WERI-Rb-1 (cell line): ENCODE measurements at places on chromosomes 4 and X.

DNA sequence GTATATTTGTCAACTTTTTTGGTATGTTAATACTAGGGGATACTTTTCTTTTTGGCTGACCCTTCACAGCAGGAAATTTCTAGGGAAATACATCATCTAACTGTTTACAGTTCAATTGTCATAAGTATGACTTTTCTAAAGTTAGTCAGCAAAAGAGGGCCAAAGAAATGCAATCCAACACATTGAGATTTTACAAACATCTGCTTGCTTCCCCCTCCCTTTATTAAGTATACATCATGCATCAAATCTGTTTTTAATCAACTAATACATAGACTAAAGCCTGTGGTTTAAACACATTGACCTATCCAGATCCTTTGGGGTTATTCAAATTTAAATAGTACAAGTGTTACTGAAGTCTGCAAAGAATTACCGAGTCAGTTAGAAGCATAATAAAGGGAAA lies 93.9 kb downstream of the MID1 start:
- no peak for DNase-seq

DNA sequence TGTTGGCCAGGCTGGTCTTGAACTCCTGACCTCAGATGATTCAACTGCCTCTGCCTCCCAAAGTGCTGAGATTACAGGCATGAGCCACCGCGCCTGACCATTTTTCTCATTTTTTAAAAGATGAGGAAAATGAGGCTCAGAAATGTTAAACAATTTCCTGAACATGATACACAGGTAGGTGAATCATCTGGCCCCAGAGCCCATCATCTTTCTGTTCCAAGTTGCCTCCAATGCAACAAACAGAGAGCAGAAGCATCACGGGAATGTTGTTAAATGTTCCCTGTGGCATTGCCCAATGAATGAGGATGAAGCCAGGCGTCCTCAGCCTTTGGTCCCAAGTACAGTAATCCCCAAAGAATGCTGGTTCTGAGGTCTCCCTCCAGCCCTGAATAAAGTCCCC lies 31.3 kb upstream of the ANXA5 start:
- DNase-seq, result no peak

GRCh38 chrX:38699121-38699520 lies 102.1 kb upstream of the MID1IP1 start:
- DNase-seq, result no peak

- no peak for DNase-seq
These were observed 51.9 kb downstream of the NAA11 start for GRCh38 chr4:79273915-79274314.

DNA sequence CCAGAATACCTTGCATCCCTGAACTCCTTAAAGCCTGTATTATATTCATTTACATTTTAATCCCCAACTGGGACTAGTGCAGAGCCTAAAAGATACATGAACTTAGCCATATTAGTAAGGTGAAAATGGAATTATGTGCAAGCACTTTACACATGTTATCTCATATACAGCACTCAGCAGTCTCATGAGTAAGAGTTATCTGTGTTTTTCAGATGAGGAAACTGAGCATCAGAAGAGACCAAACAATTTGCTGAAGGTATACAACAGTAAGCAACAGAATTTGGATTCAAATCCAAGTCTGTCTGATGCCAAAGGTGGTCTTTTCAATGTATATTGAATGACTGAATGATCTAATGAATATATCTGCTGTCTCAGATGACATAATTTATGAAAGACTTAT lies 12.3 kb downstream of the ATP7A start:
- DNase-seq, result no peak

GRCh38 chr4:85402371-85402770 lies 72.6 kb upstream of the ARHGAP24 start:
- DNase-seq, result no peak

DNA sequence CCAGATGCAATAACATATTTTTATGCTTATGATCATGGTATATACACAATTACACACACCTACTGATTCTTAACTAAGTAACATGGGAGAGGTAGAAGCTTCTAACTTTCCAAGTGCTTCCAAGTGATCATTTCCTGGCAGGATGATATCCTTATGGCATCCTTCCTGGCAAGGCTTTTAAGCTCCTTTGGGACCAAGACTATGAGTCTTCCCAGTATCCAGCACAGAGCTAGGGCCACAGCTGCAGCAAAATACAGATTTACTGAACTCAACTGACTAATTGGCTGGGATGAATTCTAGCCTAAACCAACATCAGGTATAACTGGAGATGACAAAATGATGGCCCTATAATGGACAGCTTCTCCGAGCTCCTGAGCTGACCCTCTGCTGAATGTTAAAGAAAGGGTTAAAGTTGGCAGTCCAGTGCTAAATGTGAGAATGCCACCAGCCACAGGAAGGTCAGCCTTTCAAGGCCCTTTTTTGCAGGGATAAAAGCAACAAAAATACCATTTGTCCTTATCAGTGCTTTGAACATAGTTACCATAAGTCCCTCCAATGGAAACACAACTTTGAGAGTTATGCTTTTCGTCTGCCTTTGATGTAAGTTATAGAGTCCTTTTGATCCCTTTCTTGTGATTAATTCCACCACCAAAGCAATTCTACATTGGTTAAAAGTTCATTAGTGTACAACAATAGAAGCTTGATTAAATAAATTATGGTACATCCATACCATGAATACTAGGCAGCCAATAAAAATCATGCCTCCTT lies 73.4 kb downstream of the MGST2 start:
- no peak for DNase-seq

GRCh38 chr4:80382090-80382832 lies 46.7 kb downstream of the CFAP299 start:
- no peak for DNase-seq

DNA sequence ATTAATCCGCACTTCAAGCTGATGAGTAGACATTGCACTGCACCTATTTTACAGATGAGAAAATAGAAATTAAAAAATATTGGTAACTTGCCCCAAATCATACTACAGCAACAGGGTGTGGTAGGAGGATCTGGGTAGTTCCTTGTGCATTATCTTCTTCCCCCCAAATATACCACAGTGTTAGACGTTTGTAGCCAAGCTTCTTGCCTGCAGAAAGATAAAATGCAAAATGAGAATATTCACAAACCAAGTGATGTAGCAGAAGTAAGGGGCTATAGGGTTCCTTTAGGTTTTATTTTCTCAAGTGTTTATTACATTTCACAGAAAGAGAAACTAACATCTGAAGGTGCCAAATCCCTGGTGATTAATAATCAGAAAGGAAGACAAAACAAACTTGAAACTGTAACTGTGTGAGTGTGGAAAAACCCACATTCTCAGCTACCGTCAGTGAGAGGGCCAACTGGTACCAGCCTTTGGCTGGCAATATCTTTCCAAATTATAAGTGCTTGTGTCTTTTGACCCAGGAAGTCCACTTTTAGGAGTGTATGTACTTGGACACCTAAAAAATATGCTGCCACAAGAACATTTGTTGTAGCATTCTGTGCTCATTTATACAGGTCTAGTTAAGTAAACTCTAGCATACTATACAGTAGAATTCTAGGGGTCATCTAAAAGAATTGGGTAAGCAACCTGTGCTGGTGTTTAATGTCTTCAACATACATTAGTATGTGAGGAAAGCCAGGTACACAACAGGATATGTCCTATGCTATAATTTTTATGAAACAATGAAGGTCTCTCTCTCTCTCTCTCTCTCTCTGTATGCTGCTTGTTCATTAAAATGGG lies 6.7 kb upstream of the CD38 start:
- DNase-seq, result no peak

DNA sequence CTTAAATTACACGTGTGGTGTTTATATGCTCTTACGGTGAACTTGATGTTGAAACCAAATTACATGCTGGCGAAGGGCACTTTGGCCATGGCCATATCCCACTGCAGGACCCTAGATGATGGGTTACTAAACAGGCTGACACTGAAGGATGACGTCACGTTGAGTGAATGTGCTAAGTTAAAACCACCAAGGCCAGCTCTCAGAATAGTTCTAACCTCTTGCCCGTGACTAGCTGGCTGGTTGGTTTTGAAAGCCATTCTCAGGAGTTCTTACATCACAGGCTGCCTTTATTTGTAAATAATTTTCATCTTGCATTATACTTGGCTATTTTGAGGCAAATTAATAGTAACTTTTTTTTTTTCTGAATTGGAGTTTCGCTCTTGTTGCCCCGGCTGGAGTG lies 41.3 kb upstream of the PHEX start:
- no peak for DNase-seq

DNA sequence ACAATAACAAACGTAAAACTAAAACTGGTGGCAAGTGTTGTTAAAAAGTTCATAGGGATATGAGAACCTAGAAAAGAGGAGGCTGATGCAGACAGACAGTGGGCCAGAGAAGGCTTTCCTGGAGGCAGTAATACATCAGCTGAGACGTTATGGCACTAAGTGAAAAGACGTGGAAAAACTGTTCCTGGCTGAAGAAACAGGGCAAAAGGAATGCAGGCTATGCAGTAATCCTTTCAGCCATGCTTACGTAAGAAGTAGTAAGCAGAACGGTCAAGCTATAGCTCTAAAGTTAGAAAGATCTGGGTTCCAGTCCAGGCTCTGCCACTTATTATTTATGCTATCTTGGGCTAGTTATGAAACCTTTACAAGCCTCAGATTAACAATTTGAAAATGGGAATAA lies 6.4 kb downstream of the LAMTOR3 start:
- no peak for DNase-seq

- no peak for DNase-seq
These were observed 433 bp upstream of the COQ2 start for GRCh38 chr4:83285055-83285407.

DNA sequence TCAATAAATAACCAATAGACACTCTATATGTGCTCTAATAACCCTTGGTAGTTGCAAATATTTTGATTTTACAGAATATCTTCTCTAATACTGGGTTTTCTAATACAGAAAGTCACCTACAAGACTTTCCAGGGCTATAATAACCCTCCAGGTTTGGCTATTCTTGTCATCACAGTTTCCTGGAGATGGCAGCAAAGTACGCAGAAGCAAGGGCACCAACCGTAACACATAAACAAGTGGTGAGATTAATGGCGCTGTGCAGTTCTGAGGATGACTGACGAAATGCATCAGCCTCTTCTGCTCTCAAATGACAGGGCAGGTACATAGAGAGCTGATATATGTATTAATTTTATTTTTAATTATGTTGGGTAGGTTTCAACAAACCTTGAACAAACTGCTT lies 122.4 kb downstream of the C4orf33 start:
- peak; percentile 65 for DNase-seq

- DNase-seq, result no peak
These were observed 396.6 kb upstream of the RPS6KA3 start for GRCh38 chrX:20663336-20663735.

DNA sequence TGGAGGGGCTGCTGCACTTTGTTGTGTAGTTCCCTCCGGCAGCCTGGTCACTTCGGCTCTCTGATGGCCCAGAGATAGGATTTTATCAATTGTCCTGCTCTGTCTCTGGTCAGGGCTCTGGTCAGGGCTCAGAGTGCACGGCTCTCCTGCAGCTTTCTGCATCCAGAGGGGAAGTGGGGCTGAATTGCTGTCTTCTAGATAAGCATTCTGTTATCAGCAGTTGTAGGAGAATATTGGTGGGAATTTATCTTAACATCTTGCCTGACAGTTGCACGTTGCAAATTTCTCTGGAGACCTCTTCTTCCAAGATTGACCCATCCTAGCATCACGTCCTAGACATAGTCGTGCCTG lies 62.8 kb downstream of the FAM193A start:
- DNase-seq, result no peak

DNA sequence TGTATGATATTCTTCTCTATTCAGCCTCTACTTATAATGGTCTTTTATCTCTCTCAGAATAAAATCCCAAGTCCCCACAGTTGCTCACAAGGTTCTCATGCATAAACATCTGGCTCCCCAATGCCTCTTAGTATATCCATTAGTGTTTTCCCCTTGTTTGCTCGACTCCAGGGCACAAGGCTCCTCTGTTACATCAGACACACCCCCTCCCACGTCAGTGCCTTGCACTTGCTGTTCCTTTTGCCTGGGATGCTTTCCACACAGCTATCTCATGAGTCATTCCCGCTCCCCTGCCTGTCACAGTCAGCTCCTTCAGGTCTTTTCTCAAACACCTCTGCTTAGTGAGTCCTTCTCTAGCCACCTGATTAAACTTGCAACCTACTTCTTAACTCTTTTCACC lies 260.2 kb downstream of the IL1RAPL1 start:
- DNase-seq, result no peak

DNA sequence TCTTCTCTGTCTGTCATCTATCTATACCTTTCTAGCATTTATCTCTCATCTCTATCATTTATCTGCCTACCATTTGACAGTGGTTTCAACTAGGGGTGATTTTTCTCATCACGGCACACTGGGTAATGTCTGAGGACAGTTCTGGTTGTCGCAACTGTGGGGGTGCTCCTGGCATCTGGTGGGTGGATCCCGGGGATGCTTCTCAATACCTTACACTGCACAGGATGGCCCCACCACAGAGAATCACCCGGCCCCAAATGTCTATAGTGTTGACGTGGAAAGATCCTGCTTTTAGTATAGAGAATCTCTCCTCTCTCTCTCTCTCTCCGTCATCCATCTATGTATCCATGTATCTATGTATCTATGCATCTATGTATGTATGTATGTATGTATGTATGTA lies 7.2 kb downstream of the P2RY8 start:
- no peak for DNase-seq

DNA sequence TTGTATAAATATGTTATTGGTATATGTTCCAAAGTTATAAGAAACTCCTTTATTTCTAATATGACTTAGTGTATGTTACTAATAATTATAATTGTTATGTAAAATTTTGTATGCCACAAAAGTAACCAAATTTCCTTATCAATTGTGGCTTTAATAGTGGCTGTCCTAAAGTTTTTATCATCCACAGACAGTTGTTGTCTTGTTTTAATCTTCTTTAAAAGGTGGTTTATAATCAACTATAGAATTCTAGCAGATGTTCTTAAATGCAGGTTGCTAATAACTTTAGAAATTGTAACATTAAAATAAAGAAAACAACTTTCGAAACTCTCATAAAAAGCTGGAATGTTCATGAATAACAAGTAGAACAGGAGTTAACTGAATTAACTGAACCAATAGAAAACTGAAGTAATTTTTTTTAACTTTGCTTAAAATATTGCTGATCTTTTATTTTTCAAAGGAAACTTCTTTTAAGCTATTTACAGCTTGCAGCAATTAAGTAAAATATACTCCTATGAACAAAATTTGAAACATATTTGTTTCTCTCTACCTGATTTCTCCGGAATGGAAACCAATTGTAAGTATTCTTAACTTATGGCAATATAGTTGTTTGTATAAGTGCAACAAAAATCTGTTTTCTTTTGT lies 24.3 kb downstream of the HSD17B11 start:
- no peak for DNase-seq

- DNase-seq, result no peak
These were observed 10.7 kb downstream of the RGS12 start for GRCh38 chr4:3303565-3303824.

GRCh38 chrX:134461437-134461836 lies 1.5 kb downstream of the HPRT1 start:
- DNase-seq, result no peak

- no peak for DNase-seq
These were observed 165.0 kb downstream of the ZNF674 start for GRCh38 chrX:46380148-46380752.

- DNase-seq, result no peak
These were observed 71.4 kb upstream of the PSAPL1 start for GRCh38 chr4:7506119-7506518.
